Pancreas (tissue), 10 donors: ENCODE measurements at places on chromosomes 12 and 14. TPM values are rescaled to one million over a fixed set of nuclear protein-coding genes. Genes with fewer than 3 reads are reported as not detected.

The CISTR gene
- not detected for total RNA-seq

The ISCA2 gene
- 14.4 TPM for total RNA-seq

The THTPA gene
- 11.6 TPM for total RNA-seq

The KCNA5 gene
- 0.25 TPM for total RNA-seq

The MANSC4 gene
- total RNA-seq: not detected

The SOX5 gene
- total RNA-seq: 1.7 TPM

The LAG3 gene
- total RNA-seq: 0.19 TPM

The SLCO1B3 gene
- not detected for total RNA-seq

The TMEM233 gene
- total RNA-seq: 0.05 TPM
